Anterior cingulate cortex (tissue), 58 donors: ENCODE measurements at places on chromosomes 11 and 22.

- no peak for DNase-seq
These were observed 77.9 kb upstream of the TIMP3 start for GRCh38 chr22:32723643-32724042.

GRCh38 chr11:83471831-83472727 lies 185.9 kb upstream of the CCDC90B start:
- no peak for DNase-seq

DNA sequence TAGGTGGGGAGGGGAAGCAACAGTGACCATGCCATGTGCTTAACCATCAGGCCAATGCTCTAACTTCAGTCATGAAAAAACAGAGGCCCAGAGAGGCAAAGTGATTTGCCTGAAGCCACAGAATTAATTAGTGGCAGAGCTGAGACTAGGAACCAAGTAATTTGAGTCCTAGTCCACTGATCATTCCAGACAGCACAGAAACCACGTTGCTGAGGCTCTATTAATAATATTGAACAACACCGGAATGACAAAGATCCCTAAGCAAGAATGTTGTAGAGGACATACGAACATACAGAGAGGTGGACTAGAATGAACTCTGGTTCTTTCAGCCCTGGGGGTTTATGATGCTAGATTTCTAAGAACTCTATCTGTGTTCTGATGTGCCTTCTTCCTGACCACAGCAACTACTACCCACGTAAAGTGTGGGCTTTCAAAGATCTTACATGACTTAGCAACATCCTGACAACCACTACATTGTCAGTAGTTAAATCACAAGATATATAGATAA lies 92.3 kb downstream of the GAB2 start:
- no peak for DNase-seq

- no peak for DNase-seq
These were observed 24.4 kb downstream of the TPBGL start for GRCh38 chr11:75264971-75265370.

GRCh38 chr11:106384429-106384828 lies 307.0 kb downstream of the AASDHPPT start:
- DNase-seq: no peak

DNA sequence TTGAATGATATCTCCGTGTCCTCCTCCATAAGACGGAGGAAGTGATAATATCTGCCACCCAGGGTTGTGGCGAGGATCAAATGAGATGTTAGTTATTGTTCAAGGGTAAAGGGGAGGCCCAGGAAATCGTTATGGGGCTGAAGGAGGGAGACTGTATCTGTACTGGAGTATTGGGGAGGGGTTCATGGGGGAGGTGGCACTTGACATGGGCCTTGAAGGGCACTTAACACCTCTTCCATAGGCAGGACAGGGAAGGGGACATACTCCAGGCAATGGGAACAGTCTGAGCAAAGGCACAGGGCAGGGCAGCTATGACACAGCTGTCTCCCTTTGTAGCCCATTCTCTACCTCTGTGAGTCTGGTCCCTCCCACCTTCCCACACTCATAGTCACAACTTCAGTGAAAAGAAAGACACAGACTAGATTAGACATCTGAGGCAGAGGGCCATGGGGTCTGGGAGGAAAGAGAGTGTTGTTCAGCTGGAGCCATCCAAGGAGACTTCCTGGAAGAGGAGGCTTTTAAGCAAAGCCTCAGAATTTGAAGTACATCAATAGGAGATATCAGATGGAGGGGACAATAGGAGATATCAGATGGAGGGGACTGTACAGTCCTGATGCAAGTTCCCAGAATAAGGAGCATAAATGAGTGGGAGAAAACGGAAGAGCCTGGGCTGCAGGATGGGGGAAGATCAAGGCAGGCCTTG lies 15.8 kb upstream of the DGKZ start:
- no peak for DNase-seq

- no peak for DNase-seq
These were observed 5.1 kb upstream of the LYVE1 start for GRCh38 chr11:10573556-10573955.

DNA sequence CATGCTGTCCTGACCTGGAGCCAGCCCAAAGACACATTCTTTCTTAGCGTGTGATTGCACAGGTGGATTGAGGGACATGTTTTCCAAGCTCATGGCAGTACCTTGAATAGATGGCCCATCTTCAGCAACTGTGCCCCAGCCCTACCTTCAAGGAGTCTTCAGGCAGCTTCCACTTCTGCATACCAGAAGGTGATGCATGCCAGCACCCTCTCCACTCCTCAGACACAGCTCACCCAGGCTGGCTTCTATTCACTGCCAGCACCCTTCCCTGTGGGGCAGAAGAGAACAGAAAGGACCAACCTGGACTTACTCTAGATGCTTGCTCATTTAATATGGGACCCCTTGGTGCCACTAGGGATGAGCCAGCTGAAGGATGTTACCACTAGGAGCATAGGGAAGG lies 466.4 kb upstream of the ISX start:
- no peak for DNase-seq

DNA sequence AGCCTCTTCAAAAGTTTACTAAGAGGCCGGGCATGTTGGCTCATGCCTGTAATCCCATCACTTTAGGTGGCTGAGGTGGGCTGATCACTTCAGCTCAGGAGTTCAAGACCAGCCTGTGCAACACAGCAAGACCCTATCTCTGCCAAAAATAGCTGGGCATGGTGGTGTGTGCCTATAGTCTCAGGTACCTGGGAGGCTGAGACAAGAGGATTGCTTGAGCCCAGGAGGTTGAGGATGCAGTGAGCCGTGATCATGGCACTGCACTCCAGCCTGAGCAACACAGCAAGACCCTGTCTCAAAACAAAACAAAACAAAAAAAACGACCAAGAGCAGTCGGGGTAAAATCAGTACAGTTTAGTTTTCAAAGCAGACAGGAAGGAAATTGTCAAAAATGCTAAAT lies 4.7 kb upstream of the ADSL start:
- no peak for DNase-seq

GRCh38 chr11:65378928-65379638 lies 3.4 kb downstream of the SLC25A45 start:
- DNase-seq: no peak

GRCh38 chr22:19974268-19974861 lies 32.7 kb upstream of the TXNRD2 start:
- DNase-seq: peak; percentile 44

GRCh38 chr22:44988671-44989070 lies 21.1 kb downstream of the PHF21B start:
- no peak for DNase-seq

GRCh38 chr22:20159076-20159475 lies 8.2 kb upstream of the CCDC188 start:
- no peak for DNase-seq

DNA sequence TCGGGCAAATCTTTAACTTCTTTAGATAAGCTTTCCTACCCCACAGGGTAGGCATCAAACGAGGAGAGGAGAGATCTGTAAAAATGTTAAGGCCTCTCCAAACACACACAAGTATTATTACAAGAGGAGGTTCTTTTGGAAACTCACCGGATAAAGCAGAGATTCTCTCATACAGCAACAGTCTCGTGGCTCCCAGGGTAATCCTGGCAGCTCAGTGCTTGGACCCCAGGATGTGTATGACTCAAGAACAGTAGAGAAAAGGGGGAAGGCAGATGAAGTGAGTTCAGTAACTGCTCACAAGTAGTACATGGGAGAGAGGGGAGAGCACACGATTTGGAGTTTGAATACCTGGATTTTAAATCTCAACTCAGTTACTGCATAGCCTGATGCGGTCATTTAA lies 120.9 kb downstream of the FEZ1 start:
- DNase-seq: no peak

GRCh38 chr11:27317751-27318150 lies 45.3 kb downstream of the CCDC34 start:
- DNase-seq: no peak

- no peak for DNase-seq
These were observed 6.7 kb downstream of the IL18 start for GRCh38 chr11:112156956-112157766.

DNA sequence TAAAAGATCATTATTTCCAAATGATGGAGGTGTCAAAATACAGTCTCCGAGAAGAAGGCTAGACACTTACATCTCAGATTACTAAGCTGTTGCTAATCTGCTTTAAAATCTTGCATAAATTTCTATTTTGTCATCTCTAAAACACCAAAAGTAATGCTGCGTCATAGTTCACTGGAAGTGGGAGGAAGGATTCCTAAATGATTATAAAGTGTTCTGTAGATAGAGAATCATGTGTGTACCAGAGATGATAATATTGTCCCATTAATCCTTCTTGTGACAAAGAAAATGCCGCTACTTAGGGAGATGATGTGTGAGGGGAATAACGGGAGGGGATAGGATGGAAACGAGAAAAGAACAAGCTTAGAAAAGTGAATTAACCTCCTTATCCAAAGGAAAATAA lies 268.6 kb downstream of the JRKL start:
- DNase-seq: no peak

GRCh38 chr22:25364736-25365241 lies 145.3 kb downstream of the CRYBB2 start:
- no peak for DNase-seq
